Foreskin keratinocyte (primary cell): ENCODE measurements at places on chromosomes 2 and 18.

DNA sequence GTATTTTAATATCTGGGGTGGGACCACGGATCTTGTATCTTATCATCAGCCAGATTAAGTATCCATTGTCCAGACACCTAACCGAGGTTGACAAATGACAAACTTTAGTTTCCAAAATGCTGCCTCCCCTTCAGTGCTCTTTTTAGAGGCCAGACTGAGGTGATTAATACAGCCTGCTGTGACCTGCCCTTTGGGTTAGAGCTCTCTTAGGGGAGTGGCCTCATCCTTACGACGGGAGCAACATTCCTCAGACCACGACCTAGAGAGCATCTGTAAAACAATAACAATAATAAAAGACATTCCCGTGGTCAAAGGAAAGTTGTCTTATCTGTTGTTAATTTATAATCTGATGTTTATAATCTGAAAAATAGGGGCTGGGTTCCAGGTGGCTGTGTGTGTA lies 405.3 kb downstream of the LPIN1 start:
- DNase-seq, result peak; percentile 56

GRCh38 chr2:168247341-168248261 lies at the start of gene STK39:
STK39 (minus strand) TSS chr2:168247595; CDS start chr2:168247435, 160 bp downstream.
- peak; percentile 51 for DNase-seq

- no peak for DNase-seq
These were observed 424.9 kb downstream of the PID1 start for GRCh38 chr2:228846161-228846560.

- no peak for DNase-seq
These were observed 144.3 kb upstream of the SERTAD2 start for GRCh38 chr2:64797881-64798575.

DNA sequence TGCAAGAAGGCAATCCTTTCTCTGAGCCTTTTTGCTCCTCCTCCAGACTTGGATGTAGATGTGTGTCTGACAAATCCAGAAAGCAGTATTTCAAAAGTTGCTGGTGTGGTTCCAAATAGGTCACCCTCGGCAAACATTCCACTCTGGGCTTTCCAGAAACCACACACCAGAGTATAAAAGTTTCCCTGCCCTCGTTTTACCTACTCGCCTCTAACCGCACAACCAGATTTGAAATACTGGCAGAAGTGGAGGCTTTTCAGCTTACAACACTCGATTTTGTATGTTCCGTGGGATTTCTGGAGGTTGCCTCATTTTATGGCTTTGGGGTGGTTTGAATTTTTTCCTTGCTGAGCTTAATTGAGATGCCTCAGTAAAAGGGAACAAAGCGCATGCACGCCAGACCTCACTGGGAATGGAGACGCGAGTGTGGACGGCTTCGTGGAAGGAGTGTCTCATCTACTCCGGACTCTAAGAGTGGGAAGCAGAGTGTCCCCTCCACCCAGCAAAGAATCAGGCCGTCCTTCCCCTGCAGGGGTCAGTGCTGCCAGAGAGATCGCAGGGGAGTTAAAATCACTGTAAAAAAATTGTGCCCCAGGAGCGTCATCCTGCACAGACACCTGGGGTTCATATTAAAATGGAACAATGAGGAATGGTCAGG lies 44.0 kb upstream of the RPL31 start:
- peak; percentile 7 for DNase-seq

DNA sequence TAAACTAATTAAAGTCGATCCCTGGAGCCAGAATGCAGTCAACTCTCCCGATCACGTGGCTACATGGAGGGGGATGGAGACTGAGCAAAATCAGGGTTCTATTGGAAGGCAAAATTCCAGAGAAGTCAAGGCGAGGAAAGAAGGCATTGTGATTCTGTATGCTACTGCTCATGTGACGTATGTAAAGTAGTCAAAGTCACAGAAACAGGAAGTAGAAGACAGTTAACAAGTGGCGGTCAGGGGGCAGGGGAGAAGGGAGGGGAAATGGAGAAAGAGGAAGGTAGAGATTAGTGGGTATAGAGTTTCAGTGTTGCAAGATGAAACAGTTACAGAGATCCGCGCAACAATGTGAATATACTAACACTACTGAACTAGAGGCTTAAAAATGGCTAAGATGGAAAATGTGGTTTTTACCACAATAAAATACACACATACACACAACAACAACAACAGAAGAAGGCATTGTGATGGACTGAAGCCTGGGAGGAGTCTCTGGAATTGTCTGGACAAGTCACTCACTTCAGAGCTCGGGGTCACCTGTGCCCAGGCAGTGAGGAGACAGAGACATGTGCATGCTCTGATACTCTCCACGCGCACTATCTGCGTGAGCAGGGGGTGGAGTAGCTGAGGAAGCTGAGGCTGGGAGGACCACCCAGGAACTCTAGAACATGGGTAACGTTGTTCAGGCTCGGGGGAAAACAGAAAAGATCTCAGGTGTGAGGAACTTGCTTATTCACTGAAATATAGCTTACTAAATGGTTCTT lies 89.9 kb upstream of the CDCA7 start:
- no peak for DNase-seq

DNA sequence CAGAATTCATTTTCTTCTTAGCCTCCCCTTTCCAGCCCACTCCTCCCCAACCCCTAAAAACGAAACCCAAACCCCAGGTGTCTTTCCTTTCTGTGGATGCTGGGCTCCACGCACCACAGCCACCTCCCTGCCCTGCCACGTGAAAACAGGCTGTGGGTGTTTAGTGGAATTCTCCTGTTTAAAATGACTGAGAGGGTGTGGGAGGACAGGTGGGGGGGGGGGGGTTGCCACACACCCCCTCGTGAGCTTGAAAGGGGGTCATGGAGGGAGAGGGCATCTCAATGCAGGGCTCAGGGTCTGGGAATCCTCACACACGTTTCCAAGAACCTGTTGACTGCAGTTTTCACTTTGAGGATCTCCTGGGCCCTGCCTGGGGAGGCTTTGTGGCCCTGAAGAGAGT lies 110.3 kb downstream of the FAM210A start:
- no peak for DNase-seq

DNA sequence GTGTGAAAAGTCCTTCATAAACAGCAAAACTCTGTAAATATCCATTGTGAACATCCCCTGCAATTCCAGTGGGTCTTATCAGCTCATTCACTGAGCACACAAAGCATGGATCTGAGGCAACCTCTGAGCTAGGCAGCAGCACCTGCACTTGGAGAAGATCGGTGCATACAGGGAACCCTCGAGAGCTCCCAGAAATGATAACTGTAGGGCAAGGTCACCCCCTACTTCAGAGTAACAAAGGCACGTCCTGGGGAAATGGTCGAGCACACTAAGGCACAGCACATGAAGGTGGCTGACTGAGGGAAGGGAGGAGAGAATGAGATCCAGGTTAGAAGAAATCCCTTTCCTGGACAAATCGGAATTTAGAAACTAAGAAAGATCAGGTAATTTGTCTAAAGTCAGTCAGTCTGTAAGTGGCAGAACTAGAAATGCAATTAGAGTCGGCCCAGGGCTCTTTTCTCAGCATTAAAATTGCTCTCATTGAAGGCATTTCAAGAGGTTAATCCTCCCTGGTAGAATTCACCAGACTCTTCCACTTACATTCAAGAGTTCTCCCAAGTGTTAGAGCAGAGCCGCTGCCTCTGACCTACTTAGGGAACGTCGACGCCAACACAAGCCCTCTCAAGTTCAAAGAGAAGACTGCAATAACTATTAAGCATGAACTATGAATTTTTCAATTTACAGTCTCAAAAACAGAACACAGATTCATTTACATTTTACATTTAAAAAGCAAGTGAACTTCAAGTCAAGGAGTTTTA lies 45.9 kb downstream of the PXDN start:
- DNase-seq, result no peak

DNA sequence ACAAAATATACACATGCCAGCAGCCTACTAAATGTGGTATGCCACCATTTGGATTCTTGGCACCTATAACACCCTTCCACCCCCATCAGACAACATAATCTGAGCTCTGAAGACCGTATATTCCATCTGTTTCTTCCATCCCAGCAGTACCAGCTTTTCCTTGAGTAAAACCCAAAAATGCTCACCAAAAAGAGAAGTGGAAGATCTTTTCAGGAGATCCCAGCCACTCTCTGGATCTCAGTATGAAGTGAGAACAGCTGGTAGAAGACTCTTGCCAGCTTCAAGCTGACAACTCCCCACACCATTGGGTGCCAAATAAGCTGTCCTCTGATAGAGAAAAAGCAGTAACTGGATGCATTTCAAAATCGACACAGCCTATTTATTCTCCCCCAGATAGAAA lies 22.6 kb downstream of the REG1B start:
- DNase-seq, result no peak

GRCh38 chr2:215420471-215420935 lies 15.4 kb downstream of the FN1 start:
- no peak for DNase-seq
